PC-3 (cell line): ENCODE measurements at places on chromosomes 3 and 15. TPM values are rescaled to one million over a fixed set of nuclear protein-coding genes. Genes with fewer than 3 reads are reported as not detected.

GRCh38 chr15:28094732-28095521 is 4.2 kb downstream of the OCA2 start:
- H3K4me1 ChIP-seq = peaks cover 6% of the 10 kb centered on the region
- H3K27ac ChIP-seq = no peak overlapping the region
- peak overlapping the region; percentile 72 for H3K4me3 ChIP-seq
- DNase-seq = peak; percentile 28

- H3K4me1 ChIP-seq = no peaks in the 10 kb centered on the region
- no peak overlapping the region for H3K4me3 ChIP-seq
- H3K27me3 ChIP-seq = peaks cover 57% of the 10 kb centered on the region
- DNase-seq = no peak
These were observed 315.1 kb upstream of the PROK2 start for GRCh38 chr3:72100080-72100511.

Gene PYGO1
- 1.8 and 2.0 TPM in 2 replicates for total RNA-seq

Gene CLEC3B
- 1.8 TPM in 1 of 2 replicates, not detected in the other for total RNA-seq

DNA sequence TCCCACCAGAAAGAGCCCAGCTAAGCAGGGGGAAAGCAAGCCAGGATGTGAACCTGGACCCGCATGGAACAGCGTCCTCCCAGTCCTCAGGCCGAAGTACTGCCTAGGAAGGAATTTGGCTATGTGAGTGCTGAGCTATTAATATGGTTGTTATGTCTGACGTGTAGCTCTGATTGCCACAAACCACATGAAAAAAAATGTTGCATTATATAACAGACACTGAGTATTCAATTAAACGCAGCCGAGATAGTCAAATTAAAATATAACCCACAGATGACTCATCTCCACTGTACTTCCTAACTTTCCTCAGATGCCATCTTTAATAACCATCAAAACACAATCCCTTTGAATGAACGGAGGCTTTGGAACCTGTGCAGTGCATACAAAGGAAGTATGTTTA is 111.1 kb downstream of the GABRB3 start:
- H3K36me3 ChIP-seq = no peaks in the 10 kb centered on the region
- no peak overlapping the region for H3K27ac ChIP-seq
- H3K27me3 ChIP-seq = no peaks in the 10 kb centered on the region; the same call in 1 of the 2 replicates

- DNase-seq = no peak
- H3K27ac ChIP-seq = peak overlapping the region; percentile 88
- H3K4me3 ChIP-seq = no peak overlapping the region
- peaks cover 54% of the 10 kb centered on the region for H3K4me1 ChIP-seq
- H3K36me3 ChIP-seq = no peaks in the 10 kb centered on the region
These were observed 45.4 kb downstream of the AMOTL2 start for GRCh38 chr3:134328846-134329245.

Gene CFAP92
- total RNA-seq = 0.33 TPM in 1 of 2 replicates, not detected in the other

- H3K4me1 ChIP-seq = peaks cover 7% of the 10 kb centered on the region
- H3K36me3 ChIP-seq = no peaks in the 10 kb centered on the region
- no peak for DNase-seq
These were observed 36.2 kb downstream of the SSR3 start for GRCh38 chr3:156518726-156519125.

Gene POPDC2
- total RNA-seq = 0.62 and 0.98 TPM in 2 replicates

- no peak overlapping the region for H3K27ac ChIP-seq
- no peaks in the 10 kb centered on the region for H3K36me3 ChIP-seq
- peaks cover 27% of the 10 kb centered on the region for H3K4me1 ChIP-seq
- H3K27me3 ChIP-seq = no peaks in the 10 kb centered on the region
These were observed 16.3 kb downstream of the CSPG4 start for GRCh38 chr15:75696311-75696720.
